Cardiac muscle cell (in vitro differentiated cells and primary cell): ENCODE measurements at places on chromosomes 4 and X. TPM values are rescaled to one million over a fixed set of nuclear protein-coding genes. Genes with fewer than 3 reads are reported as not detected.

DNA sequence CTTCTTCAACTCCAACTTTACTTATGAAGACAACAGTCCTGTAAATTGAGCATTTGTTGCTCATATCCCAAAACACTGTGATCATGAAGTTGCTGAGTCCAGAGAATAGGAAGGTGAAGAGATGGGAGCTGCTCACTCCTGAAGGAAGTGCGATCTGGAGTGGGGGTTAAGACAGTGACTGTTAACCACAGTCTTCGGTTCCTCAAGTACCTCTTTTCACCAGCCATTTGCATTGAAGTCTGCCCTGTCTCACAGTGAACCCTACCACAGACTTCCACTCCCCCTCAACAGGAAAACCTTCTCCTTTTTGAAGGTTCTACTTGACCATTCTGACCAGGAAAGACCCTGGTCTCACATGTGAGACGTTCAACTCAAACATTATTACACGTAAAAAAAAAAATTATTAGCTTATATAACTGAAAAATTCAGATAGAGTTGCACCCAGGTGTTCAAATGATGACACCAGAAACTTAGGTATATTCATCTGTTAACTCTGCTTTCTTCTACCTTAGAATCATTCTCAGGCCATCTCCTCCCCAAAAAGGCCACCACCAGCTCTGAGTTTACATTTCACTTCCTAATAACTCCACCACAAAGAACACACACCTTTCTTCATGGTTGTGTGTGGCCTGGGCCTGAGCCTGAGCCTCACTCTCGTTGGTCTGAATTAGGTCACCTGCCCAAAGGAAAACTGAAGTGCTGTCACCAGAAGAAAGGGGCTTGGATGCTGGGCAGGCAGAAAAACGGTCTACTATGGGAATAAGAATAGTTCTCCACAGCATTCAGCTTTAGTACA lies 199.2 kb downstream of the DCTD start:
- DNase-seq = no peak

DNA sequence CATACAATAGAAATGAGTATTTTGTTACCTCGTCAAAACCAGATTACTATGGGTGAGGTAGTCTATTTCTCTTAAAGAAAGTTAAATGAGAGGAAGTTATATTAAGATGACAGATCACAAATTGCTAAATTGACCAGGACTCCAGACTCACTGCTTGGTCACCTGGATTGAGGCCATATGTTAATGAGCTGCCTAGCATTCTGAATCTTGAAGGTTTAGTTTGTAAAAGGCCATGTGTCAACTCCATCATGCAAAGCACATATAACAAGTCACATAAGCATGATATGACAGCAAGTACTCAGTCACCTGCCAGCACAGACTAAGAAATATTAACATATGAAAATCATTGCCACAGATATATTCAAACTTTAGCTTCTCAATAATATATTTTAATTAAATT lies 72.6 kb downstream of the EPHA5 start:
- DNase-seq = no peak

DNA sequence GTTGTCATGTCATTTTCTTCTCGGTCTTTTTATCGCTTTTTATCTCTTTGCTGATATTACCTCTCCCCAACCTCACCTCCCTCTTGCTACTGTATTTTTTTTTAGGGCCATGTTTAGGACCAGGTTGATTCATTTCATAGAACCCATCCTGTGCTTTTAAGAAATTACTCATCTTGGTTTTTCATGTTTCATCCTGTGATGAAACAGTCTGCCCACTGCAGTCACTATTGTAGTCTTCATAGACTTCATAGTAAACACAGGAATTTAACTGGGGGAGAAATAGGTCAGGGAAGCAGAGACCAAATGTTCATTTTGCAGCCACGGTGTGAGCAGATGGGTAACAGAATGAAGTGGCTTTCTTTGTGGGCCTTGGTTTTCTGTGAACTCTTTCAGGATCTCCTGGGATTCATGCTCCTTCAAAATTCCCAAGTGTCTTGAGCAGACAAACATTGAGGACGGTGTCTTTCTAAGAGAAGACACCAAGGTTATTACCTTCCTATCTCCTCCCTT lies 161.8 kb downstream of the NAA11 start:
- no peak for DNase-seq

GRCh38 chrX:793216-793770 lies 162.7 kb downstream of the SHOX start:
- DNase-seq = no peak

DNA sequence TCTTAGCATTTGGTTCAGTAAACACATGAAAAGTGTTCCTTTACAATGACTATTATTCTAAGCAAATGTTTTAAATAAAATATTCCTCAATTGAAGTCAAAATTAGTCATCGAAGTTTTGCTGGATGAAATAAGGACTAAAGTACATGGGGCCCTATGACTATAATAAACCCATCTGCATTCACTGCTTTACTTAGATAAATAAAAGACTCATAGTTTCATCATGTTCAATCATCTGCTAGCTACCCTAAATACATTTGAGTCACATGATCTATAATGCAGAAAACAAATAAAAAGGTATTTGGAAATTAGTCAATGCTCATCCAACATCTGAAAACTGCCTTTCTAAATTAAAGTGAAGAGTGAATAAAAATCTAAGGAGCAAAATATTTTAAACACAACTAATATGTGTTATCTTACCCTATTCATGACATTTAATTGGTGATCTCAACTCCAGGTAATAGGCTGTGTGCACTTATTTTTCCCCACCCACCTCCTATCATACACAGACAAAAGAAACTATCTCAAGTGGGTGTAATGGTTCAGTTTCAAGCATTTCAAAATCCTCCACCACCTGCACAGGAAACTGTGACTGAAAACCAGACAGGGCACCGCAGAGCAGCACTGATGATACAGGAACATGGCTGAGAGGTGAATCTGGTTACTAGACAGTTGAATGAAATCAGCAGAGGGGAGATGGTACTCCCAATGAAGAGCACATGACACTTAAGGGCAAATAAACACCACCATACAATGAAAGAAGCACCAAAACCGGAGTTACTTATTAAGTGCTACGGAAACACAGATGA lies 78.6 kb downstream of the CAMK2D start:
- DNase-seq = no peak

GRCh38 chr4:39526765-39527295 lies 409 bp downstream of the UGDH start:
- DNase-seq = no peak

- no peak for DNase-seq
These were observed 214.5 kb downstream of the NAF1 start for GRCh38 chr4:162952232-162952631.

DNA sequence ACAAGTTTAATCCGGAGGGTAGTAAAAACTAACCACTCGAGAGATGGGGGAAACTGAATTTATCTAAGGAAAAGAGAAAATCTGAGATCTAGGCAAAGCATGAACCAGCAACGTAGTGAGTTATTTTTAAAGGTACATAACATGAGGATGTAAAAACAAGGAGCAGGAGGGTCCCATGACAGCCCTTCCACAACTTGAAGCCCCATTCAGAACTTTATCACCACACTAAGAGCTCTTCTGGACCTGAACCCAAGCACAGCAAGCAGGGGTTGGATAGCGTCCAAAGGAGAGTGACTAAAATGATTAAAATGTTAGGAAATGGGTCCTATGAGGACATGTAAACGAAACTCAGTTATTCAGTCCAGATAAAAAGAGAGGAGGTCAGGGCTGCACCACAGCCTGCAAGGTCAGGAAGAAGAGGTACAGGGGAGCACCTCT lies 16.2 kb downstream of the SH3RF1 start:
- DNase-seq = no peak

DNA sequence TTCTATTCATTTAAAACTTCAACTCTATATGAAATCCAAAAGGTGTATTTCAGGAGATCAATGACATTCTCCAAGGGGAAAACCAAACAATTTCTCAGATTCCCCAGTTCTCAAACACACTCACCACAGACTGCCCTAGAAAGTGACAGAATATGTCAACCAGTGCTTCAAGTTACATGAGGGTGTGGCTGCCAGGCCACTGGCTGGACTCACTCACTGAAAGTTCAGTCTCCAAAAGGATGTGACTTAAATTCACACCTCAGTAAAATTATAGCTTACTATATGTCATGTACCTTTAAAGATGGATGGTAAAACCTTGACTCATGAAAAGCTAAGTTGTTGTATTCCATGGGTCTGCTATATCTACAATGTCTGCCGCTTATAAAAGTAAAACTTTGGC lies 7.3 kb downstream of the INPP4B start:
- DNase-seq = no peak

- DNase-seq = no peak
These were observed 64.0 kb downstream of the GPRASP3 start for GRCh38 chrX:102784550-102784949.

Gene SLC16A2
- 8.7 and 11.8 TPM in 2 replicates for polyA plus RNA-seq

Gene TMSB15C
- polyA plus RNA-seq = 3.3 and 3.8 TPM in 2 replicates
